ENCODE measurements at places on chromosomes 16 and 17.

DNA sequence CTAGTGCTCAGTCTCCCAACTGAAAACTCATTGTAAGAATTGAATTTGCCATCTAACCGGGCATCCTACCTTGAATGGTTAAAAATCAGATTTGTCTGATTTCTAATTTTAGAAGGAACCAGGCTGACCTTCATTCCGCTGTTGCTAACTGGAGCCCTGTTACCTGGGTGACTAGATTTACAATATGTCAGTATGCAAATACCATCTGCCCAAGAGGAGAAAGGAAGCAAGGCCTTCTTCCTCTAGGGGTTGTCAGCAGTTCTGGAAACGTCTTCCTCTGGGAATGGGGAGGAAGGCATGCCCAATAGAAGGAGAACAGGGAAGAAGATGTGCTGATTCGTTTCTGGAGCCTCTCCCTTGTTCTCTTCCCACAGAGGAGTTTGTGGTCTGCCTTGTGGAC, 137.9 kb downstream of the PITPNC1 start:
- DNase-seq: peak; percentile 72

- no peak for DNase-seq
Observed at GRCh38 chr17:218432-219110, 37.1 kb upstream of the DOC2B start.

DNA sequence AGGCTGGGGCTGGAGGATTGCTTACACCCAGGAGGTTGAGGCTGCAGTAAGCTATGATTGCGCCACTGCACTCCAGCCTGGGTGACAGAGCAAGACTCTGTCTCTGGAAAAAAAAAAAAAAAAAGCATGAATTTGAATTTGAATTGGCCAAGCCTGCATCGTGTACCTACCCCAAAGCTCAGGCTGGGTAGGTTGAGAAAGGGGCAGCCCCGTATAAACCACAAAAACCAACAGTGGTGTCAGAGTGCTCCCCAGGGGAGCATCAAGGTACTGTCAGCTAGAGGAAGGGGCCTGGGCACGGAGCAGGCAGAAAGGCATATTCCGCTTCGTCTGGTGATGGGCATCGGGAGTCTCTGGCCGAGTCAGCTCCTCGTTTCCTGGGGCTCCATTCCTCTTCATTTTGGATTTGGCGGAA, 40.9 kb downstream of the RAP1GAP2 start:
- no peak for DNase-seq

GRCh38 chr17:68461122-68461539, 3.8 kb upstream of the WIPI1 start:
- DNase-seq: no peak

GRCh38 chr16:23464196-23464595, 11.2 kb upstream of the COG7 start:
- no peak for DNase-seq

- no peak for DNase-seq
Observed at GRCh38 chr17:37322826-37323561, 52.8 kb upstream of the C17orf78 start.

DNA sequence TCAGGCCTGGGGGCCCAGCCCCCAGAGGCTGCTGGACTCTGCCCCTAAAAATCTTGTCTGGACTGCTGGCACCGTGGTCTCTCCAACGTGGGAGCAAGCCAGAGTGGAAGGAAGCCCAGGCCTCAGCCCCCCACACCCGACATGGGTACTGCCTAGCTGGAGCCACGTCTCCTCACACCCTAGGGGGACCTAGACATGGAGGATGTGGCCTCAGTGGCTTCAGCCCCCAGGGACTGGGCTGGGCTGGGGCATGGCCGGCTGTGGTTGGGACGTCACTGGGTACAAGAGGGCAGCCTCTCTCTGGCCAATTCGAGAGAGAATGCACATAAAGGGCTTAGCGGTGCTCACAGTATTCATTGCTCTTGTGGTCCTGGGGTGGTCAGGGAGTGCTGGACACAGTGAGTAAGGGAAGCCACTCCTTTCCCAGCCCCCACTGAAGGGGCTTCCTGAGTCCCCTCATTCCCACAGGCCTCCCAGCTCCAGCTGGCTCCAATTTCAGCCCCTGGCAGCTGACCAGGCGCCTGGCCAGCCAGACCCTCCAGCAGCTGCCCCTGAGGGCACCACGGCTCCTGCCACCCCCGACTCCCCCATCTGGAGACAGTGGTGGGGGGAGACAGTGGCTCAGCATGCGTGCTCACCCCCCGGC, 1.1 kb downstream of the CDH15 start:
- DNase-seq: no peak

DNA sequence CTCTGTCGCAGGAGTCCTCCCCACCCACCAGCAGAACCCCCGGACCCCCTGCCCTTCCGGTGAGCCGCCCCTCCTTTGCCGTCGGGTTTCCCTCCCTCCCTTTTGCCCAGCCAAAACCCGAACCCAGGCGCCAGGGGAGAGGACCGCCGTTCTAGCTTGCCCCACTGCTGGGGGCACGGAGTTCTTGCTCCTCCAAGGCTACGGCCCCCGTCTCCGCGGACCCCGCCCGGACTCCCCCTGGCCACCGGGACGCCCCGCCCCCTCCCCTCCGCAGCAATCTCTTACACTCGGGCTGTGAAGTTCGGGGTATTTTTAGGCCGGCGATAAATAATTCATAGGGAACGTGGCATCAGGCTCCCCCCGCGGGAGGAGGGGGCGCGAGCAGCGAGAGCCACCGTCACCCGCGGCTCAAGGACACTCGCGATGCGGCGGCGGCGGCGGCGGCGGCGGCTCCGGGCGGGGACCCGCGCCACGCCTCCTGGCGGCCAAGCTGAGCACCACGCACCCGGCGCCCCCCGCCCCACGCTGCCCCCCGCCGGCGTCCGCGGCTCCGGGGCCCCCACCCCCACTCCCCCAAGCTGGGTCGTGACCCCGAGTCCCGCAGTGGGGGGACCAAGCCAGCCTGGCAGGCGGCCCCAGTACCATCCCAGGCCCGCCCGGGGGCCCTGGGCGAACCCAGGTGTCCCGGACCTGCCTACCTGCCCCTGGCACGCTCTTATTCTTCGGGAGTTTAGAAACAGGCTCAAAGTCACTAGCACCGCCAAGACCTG, at the start of gene GRIN2C:
GRIN2C (minus strand) TSS at position 427 of the 770 bp plus-strand sequence. CDS start 4,793 bp downstream, outside the sequence.
- DNase-seq: no peak

DNA sequence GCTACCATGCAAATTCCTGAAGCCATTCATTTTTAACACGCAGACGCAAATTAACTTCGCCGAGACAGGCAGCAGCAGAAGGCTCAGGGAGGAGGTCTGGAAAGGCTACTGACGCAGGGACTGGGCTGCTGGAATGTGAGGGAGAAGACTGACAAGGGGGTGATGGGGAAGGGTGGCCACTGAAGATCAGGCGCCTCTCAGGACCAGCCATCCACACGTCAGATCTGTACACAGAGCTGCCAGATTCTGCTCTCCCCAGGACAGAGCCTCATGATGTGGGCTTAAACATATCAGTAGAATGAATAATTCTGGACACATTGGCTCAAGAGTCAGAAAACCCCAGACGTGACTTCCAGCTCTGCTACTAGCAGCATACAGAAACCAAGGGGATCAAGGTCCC, 25.6 kb upstream of the CLEC18B start:
- DNase-seq: no peak

DNA sequence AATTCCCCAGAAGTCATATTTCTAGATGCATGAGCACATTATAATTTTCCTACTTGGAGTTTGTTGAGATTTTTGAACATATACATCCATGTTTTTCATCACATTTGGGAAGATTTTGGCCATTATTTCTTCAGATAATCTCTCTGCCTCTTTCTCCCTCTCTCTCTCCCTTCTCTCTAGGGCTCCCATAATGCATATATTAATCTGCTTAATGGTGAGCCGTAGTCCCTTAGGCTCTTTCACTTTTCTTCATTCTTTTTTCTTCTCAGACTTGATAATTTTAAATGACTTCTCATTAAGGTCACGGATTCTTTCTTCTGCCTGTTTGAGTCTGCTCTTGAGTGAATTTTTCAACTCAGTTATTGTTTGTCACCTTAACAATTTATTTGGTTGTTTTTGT, 101.5 kb downstream of the IRX3 start:
- no peak for DNase-seq

DNA sequence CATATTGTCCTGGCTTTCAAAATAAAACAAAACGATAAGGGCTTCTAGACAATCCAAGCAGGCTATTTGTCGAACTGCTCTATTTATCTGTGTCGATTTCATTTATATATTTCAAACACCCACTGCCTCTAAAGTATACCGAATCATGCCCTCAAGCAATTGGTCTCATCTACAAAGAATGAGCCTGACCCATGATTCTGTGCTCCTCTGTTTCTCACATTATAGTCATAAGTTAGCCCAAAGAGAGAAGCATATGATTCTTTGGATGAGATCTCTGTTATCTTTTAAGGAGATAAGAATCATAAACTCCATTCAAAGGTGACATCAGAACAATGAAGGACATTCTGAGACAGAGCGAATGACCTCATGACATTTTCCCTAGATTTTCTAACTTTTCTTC, 191.1 kb downstream of the MAP2K6 start:
- no peak for DNase-seq

- peak; percentile 65 for DNase-seq
Observed at GRCh38 chr17:49496183-49496866, 1.2 kb downstream of the NGFR start.

- DNase-seq: no peak
Observed at GRCh38 chr17:37103231-37103630, 154.5 kb downstream of the AATF start.

GRCh38 chr17:927611-928461, 51.7 kb downstream of the NXN start:
- DNase-seq: peak; percentile 94

GRCh38 chr17:16135461-16135860, 79.9 kb downstream of the NCOR1 start:
- no peak for DNase-seq

GRCh38 chr17:10316801-10317542, 55.8 kb downstream of the MYH13 start:
- peak; percentile 59 for DNase-seq

- no peak for DNase-seq
Observed at GRCh38 chr17:50477976-50478375, 684 bp upstream of the RSAD1 start.

GRCh38 chr17:54191261-54191660, 368.5 kb downstream of the KIF2B start:
- no peak for DNase-seq

DNA sequence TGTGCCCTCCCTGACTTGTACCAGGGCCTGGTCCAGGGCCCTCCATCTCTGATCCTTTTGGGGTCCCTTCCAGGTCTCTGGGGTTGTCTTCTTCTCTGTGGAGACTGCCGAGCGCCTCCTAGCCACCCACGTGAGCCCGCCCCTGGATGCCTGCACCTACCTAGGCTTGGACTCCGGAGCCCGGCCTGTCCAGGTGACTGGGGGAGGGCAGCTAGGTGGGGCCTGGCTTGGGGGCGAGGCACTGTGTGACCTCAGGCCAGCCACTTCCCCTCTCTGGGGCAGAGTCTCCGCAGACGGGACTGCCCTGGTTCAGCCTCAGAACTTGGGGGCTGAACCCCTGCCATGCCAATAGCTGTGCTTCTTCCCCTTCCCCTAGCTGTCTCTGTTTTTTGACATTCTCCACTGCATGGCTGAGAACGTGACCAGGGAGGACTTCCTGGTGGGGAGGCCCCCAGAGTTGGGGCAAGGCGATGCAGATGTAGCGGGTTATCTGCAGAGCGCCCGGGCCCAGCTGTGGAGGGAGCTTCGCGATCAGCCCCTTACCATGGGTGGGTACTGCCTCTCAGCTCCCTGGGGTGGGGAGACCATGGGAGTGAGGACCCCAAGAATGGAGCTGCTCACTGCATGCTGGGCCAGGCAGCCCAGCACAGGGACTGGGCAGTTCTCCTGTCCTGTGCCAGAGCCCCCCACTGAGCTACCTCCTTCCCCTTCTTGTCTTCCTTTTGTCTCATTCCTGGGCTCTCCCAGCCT, 14.6 kb downstream of the FCSK start:
- DNase-seq: no peak

DNA sequence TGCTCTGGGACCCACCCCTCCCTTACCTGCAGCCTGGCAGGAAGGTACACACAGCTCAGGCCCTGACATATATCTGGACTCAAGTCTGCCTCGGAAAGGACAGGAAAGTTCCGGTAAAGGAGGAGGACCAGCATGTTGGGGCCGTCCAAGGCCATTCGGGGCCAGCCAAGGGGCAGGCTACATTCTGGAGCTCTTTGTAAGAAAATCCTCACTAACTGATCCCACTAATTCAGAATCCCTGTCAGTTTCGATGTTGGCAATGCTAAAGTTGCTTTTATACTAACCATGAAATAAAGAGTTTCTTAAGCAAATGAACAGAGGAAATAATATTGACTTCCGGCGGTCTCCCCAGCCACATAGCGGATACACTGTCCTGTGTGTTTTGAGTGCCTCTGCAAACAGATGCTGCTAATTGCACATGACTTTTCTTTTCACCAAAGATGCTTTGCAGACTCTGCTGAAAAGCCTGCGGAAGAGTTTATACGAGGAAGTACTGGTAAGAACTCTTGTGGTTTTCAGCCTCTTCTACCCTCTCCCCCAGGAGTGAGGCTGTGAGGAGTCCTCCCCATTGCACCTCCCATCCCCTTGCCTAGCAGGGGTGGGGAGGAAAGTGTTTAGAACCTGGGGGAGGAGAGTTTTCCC, 54.8 kb downstream of the PLXDC1 start:
- DNase-seq: no peak

DNA sequence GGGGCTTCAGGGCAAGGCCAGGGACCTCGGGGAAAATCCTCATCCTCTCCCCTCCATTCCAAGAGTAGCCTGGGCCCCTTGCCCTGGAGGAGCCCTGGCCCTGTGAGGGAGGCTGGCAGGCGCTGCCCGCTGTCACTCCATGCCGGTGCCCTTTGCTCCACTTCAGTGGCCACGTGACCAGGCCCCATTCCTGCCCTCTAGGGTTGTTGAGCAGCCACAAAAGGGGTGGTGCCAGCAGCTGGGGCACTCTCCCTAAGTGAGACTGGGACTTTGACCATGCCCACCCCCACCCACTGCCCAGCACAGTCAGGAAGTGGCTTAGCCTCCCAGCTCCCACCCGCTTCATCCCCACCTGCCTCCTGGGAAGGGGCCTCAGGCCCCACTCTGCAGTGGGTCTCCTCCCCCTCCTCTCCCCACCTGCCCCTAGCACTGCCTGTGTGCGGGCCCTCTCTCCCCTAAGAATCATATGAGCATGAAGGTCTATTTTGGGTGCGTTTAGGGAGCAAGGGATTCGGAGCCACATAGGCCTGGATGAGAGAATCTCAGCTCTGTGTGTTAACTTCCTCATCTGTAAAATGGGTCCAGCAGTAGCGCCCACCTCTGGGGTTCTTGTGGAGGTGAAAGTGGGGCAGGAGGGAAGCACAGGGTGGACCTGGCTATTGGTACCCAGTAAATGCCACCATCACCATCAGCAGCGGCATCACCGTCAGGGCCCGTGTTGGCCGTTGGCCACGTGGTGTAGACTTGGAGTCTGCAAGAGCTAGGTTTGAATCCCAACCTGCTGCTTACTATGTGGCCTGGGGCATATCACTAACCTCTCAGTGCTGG, 7.2 kb downstream of the PDK2 start:
- no peak for DNase-seq

Data from mesendoderm (in vitro differentiated cells).